Stimulated activated naive B cell treated with anti-CD40 and anti-IgM and Interleukin-4, amounts not matched to agents 10 μg/mL and 1 μg/mL and 100 μg/mL, for 72 hours (primary cell): ENCODE measurements at places on chromosomes 2 and 18.

DNA sequence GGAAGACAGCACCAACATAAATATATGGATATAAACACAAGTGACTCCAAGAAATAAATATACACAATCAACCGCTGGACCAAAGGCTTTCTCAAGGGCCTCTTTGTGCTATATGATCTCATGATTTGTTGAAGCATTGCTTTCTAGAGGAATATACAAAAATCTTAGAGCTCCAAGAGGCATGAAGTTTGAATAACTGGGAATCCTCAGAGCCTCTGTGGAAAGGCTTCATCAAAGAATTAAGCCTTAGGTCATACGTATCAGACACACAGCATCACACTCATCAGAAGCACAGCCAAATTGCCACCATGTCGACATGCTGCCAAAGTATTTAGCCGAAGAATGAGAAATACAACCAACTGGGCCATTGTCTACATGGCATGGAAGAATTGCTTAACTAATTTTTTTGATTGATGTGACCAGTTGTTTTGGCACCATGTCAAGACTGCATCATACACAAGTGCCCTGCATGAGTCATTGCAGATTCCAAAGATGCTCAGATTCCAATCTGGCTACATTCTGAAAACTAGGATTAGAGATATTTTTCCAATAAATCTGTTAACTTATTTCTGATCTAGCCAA, 860.6 kb upstream of the ZEB2 start:
- no peak for DNase-seq

DNA sequence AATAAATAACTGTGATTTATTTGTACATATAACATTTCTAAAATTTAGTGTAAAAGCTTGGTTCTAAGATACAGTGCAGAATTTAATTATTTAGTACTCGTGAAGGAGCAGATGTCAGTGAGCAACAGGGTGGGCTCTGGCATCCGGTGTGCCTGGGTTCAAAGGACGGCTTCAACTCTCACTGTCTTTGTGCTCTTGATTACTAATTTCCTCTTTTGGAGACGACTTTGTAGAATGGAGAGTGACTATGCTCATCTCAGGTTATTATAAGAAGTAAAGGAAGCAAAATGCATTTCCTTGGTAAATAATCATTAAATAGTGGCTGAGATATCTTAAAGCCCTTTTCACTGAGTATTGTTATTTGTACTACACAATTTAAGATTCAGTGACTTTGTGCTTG, 271.7 kb downstream of the ASXL3 start:
- no peak for DNase-seq

GRCh38 chr2:17245906-17246305, 272.3 kb downstream of the RAD51AP2 start:
- DNase-seq: no peak

GRCh38 chr2:163157891-163158496, 319.4 kb upstream of the KCNH7 start:
- DNase-seq: no peak

- no peak for DNase-seq
Measured at GRCh38 chr18:34637094-34637801, 72.8 kb upstream of the DTNA start.

GRCh38 chr2:226077031-226077430, 677.5 kb downstream of the NYAP2 start:
- no peak for DNase-seq

DNA sequence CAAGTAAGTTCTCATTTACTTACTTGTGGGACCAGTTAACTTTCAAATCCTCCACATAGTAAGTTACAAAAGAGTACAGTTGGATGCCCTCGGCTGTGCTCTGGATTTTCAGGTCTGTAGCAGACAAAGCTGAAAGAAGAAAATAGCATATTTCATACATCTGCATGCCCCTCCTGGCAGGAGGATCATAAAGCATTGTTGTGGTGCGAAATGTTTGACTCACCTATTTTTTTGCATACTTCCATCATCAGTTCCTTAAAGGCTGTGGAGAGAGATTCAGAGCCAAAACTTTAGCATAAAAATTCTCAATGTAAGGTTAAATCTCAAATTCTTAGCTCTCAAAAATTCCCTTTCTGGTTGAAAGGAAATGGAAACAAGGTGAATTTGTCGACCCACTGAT, 70.8 kb upstream of the LPIN2 start:
- no peak for DNase-seq

GRCh38 chr2:8677646-8678592, 3.9 kb upstream of the ID2 start:
- DNase-seq: no peak

- DNase-seq: no peak
Measured at GRCh38 chr2:156562124-156562523, 125.9 kb downstream of the GPD2 start.

- DNase-seq: no peak
Measured at GRCh38 chr2:219419331-219420197, 1.4 kb downstream of the DES start.

- DNase-seq: no peak
Measured at GRCh38 chr2:238418196-238418998, 8.3 kb upstream of the ASB1 start.

- DNase-seq: no peak
Measured at GRCh38 chr2:88489181-88489580, 36.7 kb upstream of the FOXI3 start.

DNA sequence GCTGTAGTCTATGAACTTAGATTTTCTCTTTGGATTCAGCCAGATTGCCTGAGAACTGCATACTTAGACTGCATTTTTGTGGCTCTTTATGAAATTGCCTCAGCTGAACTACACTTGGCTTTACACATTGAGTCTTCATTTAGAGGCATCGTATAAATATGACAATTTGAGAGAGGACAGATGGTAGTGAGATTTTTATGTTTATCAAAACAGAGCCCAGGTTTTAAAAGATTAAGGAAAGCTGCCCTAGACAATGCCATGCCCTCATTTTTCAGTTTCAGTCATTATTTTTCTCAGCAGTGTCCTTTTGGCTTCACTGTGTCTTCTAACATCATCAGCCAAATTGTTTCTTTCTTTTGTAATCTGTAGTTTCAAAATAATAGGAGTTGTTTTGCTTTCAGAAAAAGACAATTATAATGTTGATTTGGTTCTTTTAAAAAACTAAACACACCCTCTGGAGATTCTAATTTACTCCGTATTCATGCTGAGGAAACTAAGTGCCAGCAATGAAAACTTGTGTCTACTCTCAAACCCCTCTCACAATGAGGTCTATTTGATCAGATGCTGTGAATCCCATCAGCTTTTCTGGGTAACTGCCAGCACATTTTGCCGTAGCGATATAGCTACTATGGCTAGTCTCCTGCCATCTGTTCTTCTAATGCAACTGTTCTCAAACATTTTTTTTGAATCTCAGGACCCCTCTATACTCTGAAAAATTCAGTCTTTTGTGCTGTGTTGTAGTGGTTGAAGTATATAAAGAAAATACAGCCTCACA, 46.2 kb downstream of the TWSG1 start:
- DNase-seq: no peak

DNA sequence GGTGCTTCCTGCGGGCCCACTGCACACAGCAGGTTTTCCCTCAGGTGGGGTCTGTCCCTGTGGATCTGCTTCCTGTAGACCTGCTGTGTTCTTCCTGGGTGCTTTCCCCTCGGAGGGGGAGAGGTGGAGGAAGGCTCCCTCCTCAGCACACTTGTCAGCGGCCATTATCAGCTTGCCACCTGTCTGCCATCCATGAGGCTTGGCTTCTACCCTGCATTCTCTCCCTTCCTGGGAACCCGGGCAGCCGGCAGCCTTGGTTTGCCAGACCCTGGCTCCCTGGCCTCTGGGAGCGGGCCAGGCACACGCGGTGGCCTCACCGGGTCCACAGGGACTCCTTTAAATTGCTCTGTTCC, 58.5 kb downstream of the INPP5D start:
- DNase-seq: no peak

GRCh38 chr2:218000136-218000535, 2.7 kb downstream of the TNS1 start:
- no peak for DNase-seq

GRCh38 chr2:234912437-234912836, 39.4 kb upstream of the SH3BP4 start:
- no peak for DNase-seq

DNA sequence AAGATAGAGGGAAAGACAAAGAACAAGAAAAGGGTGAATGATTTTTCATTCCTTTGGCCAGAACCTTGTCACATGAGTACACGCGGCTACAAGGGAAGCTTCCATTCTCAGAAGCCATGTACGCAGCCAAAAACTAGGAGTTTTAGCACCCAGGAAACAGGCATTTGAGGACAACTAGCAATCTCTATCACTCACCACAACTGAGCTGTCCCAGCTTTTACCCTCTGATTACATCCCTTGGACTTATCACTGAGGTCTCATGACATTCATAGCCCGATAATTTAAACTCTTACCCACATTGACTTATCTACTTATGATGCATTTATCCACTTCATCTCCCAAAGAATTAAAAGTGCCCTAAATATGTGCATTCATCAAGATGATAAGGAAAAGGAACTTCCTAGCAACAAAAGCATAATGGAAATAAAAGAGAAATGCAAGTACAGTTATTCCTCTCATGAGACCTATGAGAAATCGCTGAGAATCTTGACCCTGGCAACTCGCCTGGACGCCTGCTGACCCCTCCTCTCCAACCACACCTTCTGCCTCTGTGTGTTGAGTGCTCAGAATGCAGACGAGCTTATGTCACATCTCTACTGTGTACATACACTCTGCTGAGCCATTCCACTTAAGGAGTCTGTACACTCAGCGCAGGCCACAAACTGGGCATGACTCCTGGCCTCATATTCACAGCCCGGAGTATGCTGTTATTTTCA, 28.7 kb upstream of the MFSD6 start:
- no peak for DNase-seq

- DNase-seq: peak; percentile 73
Measured at GRCh38 chr2:68251187-68251854, 1.0 kb downstream of the PPP3R1 start.

DNA sequence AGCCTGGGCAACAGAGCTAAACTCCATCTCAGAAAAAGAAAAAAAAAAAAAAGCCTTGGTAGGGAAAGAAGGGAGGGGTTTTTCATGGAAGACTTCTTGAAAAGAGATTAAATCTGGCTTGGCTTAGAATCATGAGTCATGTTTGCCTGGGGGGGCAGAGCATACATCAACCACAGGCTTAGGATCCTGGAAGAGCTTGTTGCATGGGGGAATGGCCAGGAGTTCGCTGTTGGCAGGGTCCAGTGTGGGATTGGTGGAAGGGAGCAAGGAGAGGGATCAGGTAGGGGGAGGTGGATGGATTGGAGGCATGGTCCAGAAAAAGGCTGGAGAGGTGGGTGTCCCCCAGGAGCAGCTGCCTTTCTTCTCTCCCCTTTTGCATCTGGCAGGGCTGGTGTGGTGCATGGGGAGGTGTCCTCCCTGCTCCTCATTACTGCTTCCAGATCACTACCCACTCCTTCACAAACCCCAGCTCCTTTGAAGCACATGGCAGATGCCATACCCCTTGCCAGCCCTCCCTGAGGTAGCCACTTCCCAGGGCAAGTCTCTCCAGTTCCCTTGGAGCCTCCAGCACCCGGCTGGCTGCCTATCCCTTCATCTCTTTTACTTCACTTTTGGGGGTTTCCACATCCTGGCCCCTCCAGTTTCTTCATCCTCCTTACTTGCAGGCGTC, 2.5 kb downstream of the ARMC9 start:
- no peak for DNase-seq

DNA sequence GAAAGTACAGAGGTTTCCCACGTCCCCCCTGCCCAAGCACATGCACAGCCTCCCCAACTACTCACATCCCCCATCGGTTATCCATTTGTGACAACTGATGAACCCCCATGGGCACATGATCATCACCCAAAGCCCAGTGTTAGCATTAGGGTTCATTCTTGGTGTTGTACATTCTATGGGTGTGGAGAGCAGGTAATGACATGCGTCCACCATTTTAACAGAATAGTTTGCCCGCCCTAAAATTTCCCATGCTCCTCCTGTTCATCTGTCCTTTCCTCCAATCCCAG, 74.3 kb downstream of the LONRF2 start:
- peak; percentile 69 for DNase-seq

DNA sequence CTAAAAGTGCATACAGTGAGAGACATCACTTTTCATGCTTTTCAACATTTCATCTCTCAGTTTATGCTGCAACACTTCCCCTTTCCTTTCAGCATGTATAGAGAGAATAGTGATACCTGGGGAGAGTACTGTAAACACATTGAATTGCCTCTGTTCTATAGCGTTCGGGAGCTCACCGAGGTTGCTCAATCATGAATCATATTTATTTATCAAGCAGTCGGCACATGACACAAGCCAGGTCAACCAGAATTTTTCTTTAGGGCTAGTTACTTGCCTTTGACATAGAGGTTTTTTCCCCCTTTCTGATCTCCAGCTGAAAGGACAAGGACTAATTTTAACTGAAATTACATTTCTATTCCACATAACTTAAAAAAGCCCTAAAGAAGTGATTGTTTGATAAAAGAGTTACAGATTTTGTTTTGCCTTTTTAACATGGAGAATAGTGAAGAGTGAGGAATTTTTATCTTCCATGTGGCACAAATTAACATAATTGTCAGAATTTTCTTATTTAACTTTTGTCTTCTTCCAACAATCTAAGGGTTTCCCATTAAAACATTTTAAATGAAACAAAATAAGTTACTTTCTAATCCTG, 690.9 kb upstream of the TMEFF2 start:
- no peak for DNase-seq

DNA sequence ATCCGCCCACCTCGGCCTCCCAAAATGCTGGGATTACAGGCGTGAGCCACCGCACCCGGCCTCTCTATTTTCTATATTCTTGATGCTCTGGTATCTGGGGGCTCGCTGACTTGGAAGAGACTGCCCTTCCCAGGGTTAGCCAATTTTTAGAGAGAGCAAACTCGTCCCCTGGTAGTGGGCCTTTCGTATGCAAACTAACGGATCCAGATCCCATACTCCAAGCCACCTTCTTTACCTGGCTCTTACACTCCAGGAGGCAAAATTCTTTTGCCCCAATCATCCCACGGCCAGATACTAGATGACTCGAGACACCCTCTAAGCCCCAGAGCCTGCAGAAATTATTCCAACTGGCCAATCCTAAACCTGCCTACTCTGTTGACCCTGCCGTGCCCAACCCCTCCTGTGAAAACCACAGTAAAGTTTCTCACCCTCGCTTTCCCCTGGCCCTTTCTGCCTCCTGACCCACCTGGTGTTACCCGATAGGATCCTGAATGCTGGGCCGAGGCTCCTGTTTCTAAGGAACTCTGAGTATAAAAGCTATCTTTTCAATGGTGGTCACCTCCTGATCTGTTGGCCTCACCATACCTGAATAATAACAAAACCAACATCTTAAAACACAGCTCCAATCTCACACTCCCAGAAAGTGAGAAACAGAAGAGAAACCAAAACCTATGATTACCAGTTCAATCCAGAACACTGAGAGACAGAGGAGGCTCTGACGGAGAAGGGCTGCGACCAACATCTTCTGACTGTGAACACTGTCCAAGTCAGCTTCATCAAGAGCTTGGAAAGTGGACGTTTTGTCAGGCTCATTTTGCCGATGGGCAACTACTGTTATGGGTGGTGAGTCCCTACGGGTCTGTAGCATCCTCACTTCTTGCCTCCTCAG, 57.6 kb upstream of the ZNF532 start:
- no peak for DNase-seq
